Panc1 (cell line): ENCODE measurements at places on chromosomes 11 and 22. TPM values are rescaled to one million over a fixed set of nuclear protein-coding genes. Genes with fewer than 3 reads are reported as not detected.

Gene OR8G1
- total RNA-seq, result not detected

- H3K4me1 ChIP-seq, result no peaks in the 10 kb centered on the region
- H3K36me3 ChIP-seq, result no peaks in the 10 kb centered on the region
- no peak overlapping the region for H3K4me3 ChIP-seq
- H3K27me3 ChIP-seq, result no peaks in the 10 kb centered on the region
- H3K27ac ChIP-seq, result no peak overlapping the region
Observed at GRCh38 chr11:122814401-122814800, 23.9 kb upstream of the CRTAM start.

DNA sequence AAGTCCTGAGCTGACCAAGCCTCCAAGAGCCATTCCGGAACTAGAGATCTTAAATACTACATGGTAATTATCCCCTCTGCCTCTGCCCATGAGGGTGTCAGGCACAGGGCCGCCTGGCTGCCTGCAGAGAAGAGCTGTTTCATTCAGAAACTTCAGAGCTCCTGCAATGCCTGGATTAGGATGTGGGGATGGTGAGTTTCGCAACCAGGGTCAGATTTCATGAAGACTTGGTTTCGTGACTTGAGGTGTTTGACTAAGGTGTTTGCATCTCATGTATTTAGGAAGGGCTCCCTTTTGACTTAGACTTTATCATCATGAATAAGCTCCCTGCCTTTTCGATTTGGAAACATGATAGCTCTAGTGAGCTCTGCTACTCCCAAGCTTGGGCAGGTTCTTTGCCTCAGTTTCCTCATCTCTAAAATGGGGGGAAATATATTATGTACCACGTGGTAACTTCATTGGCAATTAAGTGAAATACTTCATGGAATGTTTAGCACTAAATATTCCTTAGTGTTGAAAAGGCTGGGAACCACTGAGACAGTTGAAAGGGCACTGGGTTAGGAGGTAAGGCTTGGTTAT, 9.1 kb downstream of the TIMP3 start:
- H3K36me3 ChIP-seq, result no peaks in the 10 kb centered on the region
- no peak for DNase-seq
- no peak overlapping the region for H3K27ac ChIP-seq
- H3K4me1 ChIP-seq, result no peaks in the 10 kb centered on the region

Gene OR51B5
- not detected for total RNA-seq

DNA sequence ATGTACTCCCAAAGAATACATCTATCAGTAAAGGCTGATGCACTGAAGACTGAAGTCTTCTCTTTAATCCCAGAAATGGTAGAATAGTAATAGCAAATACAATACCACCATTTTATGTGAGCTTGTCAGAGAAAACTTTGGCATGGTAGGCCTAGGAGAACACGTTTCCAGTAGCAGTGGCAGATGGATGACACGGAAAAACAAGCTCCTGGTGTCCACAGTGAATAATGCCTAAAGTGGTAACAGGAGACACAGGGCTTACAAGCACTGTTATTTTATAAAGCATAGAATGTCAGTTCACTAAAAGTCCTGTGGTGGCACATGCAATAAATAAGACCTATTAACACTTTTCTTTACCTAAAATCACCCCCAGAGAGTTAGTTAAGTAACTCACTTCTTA, 277.6 kb downstream of the TTC28 start:
- no peak for DNase-seq
- H3K4me1 ChIP-seq, result no peaks in the 10 kb centered on the region
- H3K27ac ChIP-seq, result no peak overlapping the region
- H3K27me3 ChIP-seq, result no peaks in the 10 kb centered on the region
- no peak overlapping the region for H3K4me3 ChIP-seq

Gene MYRF
- 2.8 TPM for total RNA-seq

Gene F2
- 0.64 TPM for total RNA-seq

DNA sequence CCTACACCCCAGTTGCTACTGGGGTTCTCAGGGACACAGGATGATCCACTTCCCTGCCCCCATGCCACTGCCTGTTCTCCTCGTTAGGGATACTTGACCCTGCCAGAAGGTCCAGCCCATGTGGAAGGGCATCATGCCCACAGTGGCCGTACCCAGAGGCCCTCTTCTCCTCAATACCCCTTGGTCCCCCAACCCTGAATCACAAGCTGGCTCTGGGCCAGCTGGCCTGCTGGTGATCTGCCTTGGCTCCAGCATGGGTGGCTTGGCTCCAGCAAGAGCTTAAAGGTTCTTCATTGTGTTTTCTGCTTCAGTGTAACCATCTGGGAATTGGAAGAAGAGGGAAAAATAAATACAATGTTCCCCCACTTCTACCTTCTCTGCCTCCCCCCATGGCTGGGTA, 11.1 kb upstream of the TPBGL start:
- no peaks in the 10 kb centered on the region for H3K27me3 ChIP-seq
- no peak overlapping the region for H3K27ac ChIP-seq
- H3K4me1 ChIP-seq, result no peaks in the 10 kb centered on the region
- H3K4me3 ChIP-seq, result no peak overlapping the region
- no peak for DNase-seq
- H3K36me3 ChIP-seq, result no peaks in the 10 kb centered on the region

Gene UBQLNL
- total RNA-seq, result 0.72 TPM

Gene SCYL1
- total RNA-seq, result 117 TPM

- H3K36me3 ChIP-seq, result no peaks in the 10 kb centered on the region
- H3K4me1 ChIP-seq, result no peaks in the 10 kb centered on the region
- H3K27me3 ChIP-seq, result no peaks in the 10 kb centered on the region
Observed at GRCh38 chr11:60056349-60056969, at the start of gene MS4A3. Gene MS4A3, plus strand, starts transcription at chr11:60056665. Its CDS starts 4,496 bp downstream, at chr11:60061161.

Gene CLMP
- total RNA-seq, result 1.5 TPM

GRCh38 chr11:62001450-62002191, 34.2 kb upstream of the FTH1 start:
- no peak overlapping the region for H3K27ac ChIP-seq
- DNase-seq, result no peak
- no peak overlapping the region for H3K4me3 ChIP-seq
- no peaks in the 10 kb centered on the region for H3K27me3 ChIP-seq
- H3K36me3 ChIP-seq, result no peaks in the 10 kb centered on the region

DNA sequence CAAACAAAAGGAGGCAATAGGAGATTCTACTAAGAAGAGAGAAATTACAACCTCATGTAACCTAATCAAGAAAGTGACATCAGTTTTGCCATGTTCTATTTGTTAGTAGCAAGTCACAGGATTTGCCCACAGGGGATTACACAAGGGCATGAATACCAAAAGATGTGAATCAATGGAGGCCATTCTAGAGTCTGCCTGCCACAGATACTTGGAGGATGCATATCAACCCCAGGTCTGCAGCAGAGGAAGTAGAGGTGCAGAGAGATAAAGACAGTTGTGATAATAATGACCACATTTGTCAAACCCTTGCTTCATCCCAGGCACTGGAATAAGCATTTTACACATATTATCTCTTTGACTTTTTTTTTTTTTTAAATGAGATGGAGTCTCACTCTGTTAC, 2.4 kb upstream of the ASCC2 start:
- no peak overlapping the region for H3K4me3 ChIP-seq
- H3K4me1 ChIP-seq, result peaks cover 4% of the 10 kb centered on the region; the same call in 1 of the 2 replicates
- H3K27me3 ChIP-seq, result no peaks in the 10 kb centered on the region
- DNase-seq, result no peak

GRCh38 chr11:43969543-43969942, 27.1 kb downstream of the C11orf96 start:
- H3K4me1 ChIP-seq, result no peaks in the 10 kb centered on the region
- H3K27ac ChIP-seq, result no peak overlapping the region
- peaks cover 7% of the 10 kb centered on the region; the same call in 1 of the 2 replicates for H3K27me3 ChIP-seq
- no peak for DNase-seq
- H3K36me3 ChIP-seq, result no peaks in the 10 kb centered on the region
- no peak overlapping the region for H3K4me3 ChIP-seq

Gene TMEM86A
- total RNA-seq, result 0.31 TPM

GRCh38 chr11:119369132-119369925, 12.2 kb downstream of the USP2 start:
- H3K27me3 ChIP-seq, result peaks cover 3% of the 10 kb centered on the region; the same call in 1 of the 2 replicates
- H3K4me1 ChIP-seq, result peaks cover 9% of the 10 kb centered on the region
- no peak for DNase-seq
